ENCODE measurements at places on chromosomes 1 and 21.

GRCh38 chr1:229006121-229006870 is 264.6 kb upstream of the RAB4A start:
- no peak for DNase-seq

- no peak for DNase-seq
These were observed 20.7 kb downstream of the SLAMF7 start for GRCh38 chr1:160759740-160760139.

DNA sequence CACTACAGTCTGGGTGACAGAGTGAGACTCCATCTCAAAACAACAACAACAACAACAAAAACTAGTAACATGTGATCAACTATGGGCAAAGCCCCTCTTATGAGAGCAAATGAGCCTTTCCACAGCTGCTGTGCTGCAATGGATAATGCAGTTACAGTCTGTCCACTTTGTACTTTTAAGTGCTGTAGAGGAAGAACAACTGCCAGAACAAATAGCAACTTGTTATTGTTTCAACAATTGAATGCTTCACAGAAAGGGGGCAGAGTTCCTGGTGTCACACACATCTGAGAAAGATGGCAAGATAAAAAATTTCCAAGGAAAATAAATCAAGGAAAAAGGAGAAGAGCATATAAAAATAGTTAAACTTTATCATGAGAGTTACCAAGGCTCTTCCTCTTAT is 243.6 kb upstream of the DMRTA2 start:
- no peak for DNase-seq

DNA sequence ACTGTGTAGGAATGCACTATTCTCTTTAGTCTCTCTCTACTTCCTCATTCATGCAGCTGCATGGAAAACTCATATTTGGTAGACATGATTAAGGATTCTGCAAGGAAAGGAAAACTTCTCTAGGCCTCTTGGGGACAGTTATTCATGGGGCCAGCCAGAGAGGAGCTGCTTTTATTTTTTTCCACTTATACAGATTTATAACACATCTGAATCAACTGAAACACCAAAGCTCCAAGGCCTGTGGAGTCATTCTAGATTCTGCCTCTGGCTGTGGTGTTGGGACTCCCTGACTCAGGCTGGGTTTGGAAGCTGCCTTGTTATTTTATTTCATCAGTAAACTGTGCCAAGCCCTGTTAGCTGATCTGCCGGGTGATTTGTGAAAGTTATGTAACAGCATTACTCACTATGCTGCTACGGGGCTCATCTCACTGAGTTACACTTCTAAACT is 83.9 kb upstream of the EDEM3 start:
- DNase-seq, result no peak

DNA sequence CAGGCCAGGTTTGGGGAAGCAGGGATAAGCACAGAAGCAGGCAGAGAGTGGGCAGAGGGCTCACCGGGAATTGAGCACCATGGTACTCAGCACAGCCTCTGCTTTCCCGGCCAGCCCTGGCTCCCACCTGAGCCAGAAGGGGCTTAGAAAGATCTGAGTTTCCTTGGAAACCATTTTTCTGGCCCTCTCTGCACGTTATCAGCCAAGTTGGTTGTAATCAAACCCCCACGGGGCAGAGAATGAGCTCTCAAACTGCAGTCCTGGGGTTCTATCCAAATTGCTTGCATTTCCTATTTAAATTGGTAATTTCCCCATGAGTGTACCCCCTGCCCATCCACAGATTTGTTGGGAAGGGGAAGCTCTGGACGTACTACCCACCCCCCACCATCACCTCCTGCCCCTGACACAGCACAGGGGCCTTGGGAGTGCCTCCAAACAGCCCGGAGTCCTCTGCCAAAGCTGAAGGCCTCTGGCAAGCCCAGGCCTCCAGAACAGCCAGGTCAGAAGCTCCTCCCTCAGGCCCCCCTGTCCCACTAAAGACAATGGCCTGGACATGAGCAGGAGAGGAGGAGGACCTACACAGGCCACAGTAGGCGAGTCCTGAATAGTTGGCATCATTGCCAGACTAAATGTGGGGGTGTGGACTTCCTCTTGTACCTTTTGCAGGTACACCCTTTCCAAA is 42.7 kb upstream of the GJB5 start:
- no peak for DNase-seq

GRCh38 chr1:79745929-79746328 is 739.4 kb upstream of the ADGRL4 start:
- no peak for DNase-seq

DNA sequence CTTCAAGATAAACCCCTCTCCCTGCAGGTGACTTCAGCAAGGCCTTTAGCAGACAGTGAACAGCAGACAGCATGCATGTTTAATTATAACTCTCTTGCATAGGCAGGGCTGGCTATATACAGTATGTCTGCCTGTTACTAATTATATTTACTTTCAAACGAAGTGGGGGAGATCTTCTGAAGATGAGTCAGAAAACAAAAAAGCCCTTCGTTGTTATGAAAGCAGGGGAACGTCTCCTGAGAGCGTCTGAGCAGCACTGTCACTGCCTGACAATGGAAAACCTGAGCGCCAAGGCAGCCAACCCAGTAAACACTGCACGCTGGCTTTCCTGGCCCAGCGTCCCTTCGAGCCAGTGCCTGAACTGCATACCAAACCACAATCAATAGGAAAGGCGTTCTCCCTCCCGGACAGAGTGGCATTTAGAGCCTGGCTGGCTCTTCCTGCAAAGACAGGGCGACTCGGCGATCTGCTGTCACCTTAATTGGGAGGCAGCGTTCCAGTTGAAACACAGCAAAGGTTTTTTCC is 54.1 kb downstream of the TOMM20 start:
- DNase-seq, result no peak

DNA sequence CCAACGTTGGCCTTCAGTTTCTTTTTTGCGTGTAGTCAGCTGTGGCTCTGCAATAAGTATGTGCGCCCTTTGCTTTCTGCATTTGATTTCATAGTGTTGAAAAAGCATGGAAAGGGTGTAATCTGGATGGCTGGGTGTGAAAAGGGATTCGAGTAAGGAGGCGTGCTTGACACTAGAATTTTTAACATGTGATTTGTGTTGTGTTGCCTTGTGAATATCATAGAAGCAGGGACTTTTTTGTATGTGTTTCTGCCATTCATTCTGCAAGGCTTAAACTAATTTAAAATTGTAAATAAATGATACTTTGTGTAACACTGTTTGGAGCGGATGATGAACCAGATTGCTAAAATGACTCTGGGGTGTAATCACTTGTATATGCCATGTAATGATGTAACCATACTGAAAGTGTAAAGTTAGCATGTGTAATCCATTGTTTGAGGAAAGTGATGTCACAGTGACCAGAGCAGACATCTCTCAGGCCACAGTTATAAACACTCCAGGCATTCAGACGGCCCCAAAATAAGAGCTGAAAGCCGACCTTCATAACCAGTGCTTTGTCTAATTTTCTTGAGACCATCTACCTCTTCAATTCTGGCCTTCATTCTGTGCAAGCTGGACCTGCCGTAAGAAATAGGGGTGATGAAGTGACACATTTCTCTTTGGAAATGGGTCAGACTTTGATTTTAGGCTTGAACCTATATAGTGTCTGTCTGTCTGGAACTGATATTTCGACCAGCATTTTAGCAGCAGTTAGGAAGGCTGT is 618 bp downstream of the SH3BGR start:
- no peak for DNase-seq

- no peak for DNase-seq
These were observed 752.1 kb downstream of the LTN1 start for GRCh38 chr21:28240586-28240985.

DNA sequence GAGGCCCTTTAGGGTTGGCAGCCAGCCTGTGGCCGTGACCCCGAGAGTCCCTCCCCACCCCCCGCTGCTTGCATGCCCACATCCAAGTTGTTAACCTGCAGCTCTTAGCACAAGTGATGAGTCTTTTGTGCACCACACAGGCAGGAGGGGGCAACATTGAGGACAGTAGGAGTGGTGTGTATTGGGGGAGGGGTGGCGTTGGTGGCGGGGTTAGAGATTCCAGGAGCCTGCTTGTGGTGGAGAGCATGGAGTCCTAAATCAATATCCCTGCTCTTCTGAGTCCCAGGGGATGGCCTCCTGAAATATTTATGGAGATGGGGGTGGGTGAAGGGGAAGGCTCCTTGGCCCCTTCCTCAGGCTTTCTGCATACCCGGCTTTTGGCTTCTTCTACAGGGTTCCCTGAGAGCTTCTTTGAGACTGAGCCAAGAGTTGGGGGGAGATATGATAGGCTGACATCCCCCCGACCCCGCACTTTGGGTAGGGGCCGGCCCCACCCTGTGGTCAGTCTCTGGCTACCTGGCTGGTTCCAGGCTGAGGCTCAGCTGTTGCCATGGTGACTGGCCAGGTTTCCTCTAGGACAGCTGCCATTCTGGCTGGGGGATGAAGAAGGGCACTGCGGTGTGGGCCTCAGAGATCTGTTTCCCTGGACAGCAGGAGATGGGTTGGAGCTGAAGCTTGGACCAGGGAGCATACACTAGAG is 5.0 kb downstream of the CHRNB2 start:
- no peak for DNase-seq

Measured in neural crest cell (in vitro differentiated cells).